CD4-positive, alpha-beta memory T cell (primary cell): ENCODE measurements at places on chromosomes 2 and 18. TPM values are rescaled to one million over a fixed set of nuclear protein-coding genes. Genes with fewer than 3 reads are reported as not detected.

GRCh38 chr2:237383991-237384671 is 29.8 kb downstream of the COL6A3 start:
- DNase-seq, result no peak

DNA sequence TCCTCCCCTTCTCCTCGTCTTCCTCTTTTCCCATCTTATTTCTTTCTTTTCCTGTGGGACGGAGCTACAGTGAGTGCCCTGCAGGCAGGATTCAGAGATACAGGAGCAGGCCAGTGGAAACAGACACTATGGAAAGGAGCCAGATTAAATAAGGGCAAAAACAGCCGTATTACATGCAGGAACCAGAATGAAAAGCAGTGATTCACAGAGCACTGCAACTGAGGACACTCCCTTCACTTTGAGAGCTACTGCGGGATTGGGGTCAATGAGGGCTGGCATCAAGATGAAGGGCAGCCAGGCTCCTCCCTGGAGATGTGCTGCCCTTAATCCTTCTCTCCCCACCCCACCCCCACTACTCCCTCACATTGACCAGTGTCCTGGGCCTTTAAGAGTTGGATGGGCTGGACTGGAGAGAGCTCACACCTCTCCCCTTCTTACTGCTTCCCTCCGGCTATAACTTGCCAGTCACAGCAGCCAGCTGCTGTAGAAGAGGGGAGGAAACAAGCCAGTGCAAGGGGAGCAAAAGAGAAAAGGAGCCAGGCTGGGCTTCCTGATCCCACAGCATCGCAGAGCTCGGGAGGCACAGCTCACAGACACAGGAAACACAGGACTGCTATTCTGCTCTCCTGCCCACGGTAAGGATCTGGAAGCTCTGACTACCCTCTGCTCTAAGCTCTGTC is at the start of gene PLCD4:
PLCD4 (plus strand) TSS at position 464 of the 680 bp plus-strand sequence. CDS start 7,841 bp downstream, outside the sequence.
- DNase-seq, result no peak

DNA sequence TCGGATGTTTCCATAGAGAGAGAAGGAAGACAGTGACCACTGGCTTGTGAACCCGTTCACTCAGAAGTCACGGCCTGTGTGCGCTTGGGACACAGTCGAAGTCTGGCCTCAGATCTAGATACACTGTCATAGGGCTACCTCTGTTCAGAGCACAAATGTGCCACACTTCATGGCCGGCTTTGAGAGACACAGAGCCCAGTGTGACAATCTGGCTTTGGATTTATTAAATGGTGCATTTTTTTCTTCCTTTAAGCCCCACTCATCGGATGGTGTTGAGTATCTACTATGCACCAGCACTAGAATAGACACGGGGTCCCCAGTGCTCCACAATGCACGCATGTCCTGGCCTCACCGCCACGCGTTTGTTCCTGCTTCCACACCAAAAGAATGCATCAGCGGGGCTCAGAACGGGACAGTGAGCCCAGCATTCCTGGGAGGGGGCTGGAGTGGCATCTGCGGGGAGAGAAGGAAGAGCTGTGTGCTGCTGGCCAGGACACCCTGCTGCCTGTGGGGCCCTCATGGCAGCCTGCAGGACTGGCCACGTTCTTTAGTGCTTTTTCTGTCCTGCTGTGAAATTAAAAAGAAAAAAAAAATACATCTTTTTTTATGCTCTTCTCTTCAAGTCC is 738.9 kb upstream of the SALL3 start:
- no peak for DNase-seq

GRCh38 chr2:233490831-233491230 is 75.8 kb downstream of the USP40 start:
- DNase-seq, result no peak

DNA sequence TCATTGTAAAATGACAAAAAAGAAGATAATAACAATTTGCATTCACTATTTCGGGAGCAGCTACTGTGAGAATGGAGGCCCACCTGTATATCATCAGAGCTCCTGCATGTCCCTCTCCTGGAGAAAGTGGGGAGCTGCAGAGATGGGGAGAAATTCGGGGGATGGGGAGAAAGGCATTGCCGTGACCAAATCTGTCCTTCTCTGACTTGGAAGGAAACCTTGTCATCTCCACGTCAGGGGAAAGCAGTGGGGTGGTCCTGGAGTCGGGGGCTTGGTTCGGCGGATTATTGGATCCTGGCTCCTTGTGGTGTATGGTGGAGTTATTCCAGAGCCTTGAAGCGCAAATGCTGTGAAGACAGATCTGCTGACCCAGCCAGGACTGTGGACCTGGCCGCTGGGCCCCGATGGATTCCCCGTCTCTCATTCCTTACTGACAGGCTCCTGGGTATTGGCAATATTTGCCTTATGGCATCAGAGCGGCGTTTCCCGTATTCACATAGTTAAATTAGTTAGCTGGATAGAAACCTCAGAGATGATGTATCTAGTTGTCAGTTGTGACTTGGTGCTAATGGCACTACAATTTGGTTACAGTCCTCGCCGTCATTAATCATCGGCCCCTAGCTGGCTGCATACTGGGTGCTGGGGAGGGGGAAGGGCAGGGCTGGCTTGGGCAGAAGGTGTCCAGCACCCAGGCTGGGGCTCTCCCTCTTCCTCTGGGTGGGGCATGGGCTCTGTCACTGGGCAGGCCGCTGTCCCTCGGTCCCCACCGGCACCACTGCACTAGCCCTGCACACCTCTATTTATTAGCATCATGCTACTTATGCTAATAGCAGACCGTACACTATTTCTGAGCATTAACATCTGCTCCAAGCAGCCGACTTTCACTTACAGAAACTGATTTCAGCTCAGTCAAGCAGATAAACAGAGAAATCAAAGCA is 31.7 kb downstream of the CELF4 start:
- no peak for DNase-seq

DNA sequence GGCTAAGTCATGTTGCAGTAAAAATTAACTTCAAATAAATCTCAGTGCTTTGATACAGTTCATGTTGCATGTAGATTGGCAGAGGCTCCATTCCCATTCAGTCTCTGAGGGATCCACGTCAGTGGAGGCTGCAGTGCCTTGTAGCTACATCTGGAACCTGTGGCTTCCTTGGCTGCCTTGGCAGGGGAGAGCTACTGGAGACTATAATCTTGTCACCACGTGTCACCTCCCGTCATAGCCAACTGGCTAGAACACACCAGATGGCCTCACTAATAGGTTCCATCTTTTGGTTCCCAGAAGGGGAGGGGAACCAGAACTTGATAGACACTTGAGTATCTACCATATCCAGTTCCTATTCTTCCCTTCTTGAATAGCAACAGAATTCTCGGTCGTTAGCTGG is 28.4 kb downstream of the E2F6 start:
- no peak for DNase-seq

Gene B4GALT6
- 0.67 TPM for total RNA-seq

Gene UGT1A8
- not detected for total RNA-seq

Gene CFC1
- total RNA-seq, result not detected
